Stimulated activated CD8-positive, alpha-beta memory T cell treated with anti-CD3 and anti-CD28 coated beads, Interleukin-7, amount 100 ng/mL, for 1 hour (primary cell): ENCODE measurements at places on chromosomes 1 and 21.

DNA sequence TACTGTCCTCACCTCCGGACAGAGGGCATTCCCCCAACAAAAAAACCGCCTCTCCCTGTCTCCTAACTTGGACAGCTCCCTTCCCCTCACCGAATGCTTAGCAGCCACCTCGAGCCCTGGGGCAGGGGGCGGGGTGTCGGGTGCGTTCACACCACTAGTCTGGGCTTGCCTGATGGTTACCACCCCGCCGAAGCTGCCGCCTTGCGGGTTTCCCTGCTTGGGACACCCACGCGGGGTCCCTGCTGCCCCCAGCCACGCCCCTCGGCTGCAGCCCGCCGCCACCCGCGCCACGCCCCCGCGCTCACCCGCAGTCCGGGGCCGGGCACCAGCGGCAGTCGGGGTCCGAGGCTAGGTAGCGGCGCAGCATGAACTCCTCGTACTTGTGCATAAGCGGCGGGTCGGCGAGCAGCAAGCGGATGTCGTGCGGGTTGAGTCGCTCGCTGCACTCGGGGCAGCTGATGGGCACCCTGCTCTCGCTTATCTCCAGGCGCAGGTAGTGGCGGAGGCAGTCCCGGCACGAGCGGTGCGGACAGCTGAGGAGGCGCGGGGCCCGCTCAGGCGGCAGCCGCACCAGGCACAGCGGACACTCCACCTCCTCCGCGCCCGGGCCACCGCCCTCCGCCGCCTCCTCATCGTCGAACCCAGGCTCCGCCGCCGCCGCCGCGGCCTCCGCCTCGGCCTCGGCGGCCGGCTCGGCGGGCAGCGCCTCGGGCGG is 706 bp downstream of the RNF19B start:
- DNase-seq, result peak; percentile 24

DNA sequence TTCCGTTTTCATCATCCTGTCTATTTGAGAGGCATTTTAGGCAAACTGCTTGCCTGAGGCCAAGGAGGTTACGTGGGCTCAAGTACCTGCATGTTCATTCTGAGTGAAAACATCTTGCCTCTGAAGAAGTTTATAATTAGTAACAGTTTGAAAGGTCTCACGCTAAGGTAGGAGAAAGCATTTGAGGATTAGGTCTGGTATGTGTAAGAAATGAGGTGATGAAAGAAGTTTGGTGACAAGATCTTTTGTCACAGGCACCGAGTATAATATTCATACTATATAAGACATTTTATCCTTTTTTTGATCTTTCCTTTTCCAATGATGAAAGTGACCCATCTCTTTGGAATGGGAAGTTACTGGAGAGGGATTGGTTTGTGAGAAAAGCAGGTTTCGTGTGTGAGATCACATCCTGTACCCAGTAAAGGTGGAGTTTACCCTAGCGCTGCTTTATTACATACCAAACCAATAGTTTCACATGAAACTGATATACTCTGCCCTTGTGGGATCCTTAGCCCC is 98.7 kb upstream of the PDC start:
- DNase-seq, result no peak

- no peak for DNase-seq
Observed at GRCh38 chr1:156667610-156667967, 9.6 kb downstream of the NES start.

GRCh38 chr1:163076981-163077761 is 8.0 kb downstream of the RGS4 start:
- DNase-seq, result no peak

DNA sequence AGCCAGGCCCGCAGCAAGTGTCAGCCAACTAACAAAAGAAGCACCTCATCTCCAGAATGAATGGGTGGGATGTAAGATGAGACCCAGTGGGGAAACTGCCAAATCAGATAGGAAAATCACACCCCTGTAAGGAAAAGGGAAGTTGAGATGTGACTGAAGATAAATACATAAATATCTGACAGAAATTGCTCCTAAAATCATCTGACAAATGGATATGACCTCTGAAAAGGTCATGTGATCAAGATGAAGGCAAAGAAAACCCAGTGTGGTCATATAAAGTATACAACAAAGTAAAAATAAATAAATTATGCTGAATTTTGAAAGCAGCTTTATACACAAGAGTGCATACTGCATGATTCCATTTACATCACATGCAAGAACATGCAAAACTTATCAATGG is 12.7 kb downstream of the SIPA1L2 start:
- DNase-seq, result no peak

DNA sequence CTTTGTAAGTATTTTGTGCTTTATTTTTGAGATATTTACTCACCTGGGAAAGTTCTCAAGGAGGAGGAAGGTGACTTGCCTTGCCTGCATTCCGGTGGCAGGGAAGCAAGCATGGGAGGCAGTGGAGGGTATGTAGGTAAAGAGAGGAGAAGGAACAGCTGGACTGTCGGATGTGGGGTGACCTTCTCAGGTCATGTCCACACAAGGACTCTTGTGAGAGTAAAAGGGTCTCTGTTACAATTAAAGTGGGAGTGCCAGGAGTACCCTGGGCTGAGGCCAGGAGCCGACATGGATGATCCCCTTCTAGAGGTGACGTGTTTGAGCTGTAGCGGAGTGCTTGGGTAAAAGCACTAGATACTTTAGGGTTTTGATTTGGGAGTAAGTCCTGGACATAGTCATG is 25.0 kb downstream of the UBE4B start:
- DNase-seq, result no peak

- DNase-seq, result no peak
Observed at GRCh38 chr21:42431196-42431595, 27.5 kb downstream of the UBASH3A start.

DNA sequence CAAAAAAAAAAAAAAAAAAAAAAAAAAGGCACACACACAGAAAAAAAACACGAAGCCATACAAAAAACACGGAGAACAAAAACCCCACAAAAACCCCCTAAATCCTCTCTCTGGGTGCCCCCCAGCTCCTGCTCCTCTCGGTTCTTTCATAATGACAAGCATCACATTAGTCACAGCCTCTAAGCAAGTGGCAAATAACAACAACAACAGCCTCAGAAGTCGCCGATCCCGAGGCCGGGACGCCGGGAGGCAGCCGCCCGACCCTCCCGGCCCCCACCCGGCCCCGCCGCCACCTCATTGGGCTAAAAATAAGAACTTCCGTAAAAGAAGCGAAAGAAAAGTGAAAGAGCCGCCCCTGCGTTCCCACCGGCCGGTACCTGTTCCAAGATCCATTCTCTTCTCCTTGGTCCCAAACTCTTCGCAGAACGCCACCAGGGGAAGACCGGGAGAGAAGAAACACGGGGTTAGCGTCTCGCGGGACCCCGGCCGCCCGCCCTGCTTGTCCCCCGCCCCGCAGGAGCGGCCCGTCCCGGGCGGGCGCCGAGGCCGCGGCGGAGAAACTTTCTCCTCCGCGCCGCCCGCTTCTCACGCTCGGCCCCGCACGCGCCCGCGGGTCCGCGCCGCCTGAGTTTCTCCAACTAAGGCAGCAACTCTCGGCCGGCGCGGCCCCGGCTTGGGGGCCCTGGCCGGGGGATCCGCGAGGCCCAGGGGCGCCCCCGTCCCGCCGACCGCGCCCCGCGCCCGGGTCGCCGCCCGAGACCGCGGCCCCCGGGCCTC is 102.8 kb downstream of the CASZ1 start:
- DNase-seq, result peak; percentile 16

DNA sequence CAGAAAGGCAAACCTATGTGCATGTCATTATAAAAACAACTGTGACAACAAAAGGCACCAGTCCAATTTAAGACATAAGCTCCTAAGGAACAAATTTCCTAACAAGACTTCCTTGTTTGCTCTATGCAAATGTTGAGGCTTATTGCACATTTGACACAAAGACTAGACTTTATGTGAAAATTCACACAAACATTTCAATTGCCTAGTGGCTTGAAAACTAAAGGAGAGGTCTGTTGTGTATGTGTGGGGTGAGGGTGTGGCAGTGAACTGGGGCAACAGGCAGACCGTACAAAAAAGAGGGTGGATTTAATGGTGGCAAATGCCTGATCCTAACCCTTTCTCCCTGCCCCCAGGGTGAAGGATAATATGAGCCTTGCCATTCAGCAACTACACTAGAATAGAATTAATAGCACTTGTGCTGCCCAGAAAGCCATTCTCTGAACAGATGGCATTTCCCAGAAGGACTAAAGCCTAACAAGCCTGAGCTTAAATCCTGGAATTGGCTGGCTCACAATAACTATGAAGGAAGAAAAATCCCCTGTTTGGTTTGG is 73.9 kb downstream of the GLUL start:
- DNase-seq, result no peak

DNA sequence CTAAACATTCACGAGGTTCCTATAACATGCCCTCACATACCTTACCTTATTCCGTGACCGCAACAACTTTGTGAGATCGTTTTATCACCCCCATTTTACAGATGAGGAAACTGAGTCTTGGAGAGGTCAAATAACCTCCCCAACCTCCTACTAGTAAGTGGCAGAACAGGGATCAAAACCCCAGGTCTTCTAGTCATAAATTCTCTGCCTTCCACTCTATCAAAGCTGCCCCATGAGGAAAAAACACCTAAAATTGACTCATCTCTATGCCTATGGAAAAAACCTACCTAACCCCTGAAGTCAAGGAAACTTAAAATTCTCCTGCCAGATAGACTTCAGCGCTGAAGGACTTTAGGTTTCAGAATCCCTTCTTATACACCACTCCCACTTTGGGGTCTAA is 69.5 kb upstream of the ERRFI1 start:
- DNase-seq, result no peak

GRCh38 chr21:15051644-15052458 is 12.9 kb downstream of the NRIP1 start:
- DNase-seq, result no peak

DNA sequence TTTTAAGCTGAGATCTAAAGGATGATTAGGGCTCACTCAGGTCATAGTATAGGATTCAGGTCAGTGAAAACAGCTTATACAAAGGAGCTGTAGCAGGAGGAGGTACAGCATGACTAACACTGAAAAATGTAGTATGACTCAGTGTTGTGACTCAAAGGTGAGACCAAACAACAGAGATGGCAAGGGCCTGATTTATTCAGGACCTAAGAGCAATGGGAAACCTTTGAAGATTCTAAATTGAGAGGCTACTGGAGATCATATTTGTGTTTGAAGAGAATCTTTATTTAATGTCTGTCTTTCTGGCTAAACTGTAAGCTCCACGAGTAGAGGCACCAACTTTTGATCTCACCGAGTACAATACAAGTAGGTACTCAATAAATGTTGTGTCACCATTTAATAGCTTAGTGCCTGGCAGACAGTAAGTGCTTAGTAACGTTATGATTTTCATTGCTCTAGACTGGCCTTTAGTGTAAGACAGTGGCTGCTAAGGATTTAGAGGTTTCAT is 43.5 kb downstream of the PRKAA2 start:
- DNase-seq, result no peak

GRCh38 chr1:99236756-99237155 is 27.5 kb upstream of the PLPPR4 start:
- no peak for DNase-seq

DNA sequence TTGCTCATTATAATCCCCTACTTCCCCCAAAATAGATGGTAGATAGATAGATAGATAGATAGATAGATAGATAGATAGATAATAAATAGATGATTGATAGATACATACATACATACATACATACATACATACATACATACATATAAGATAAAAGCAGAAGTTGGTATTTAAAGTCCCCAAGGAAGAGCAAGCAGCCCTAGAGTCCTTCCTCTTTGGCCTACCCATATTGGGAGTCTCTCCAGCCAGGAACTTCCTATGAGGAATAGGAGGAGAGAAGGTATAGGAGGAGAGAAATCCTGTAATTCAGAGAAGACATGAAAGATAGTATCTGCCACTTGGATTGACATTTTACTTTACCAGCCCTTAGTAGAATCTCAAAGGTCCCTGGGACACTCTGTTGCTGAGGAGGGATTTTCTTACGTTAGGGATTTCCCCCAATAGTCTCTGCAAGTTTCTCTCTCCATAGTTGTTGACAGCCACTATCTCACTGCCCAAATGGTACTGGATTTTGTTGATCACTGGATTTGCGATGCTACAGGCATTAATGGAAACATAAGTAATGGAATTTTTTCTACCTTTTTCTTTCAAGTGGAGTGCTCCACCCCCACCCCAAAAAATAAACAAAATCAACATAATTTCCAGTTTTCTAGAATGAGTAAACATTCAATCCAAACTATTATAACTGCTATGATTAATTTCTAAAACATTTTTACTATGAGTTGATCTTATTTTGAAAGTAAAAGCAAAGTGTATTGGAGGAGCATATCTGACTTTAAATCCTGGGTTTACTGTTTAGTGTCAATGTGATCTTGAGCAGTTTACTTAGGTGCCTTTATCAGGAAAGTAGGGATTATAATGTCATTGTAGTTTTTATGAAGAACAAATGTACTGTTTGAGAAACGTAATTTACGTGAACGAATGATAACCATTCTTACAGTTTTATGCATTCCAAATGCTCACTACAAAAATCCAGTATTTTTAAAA is 93.2 kb upstream of the TNFSF4 start:
- DNase-seq, result no peak

GRCh38 chr1:235107368-235108184 is 21.1 kb downstream of the TOMM20 start:
- no peak for DNase-seq

DNA sequence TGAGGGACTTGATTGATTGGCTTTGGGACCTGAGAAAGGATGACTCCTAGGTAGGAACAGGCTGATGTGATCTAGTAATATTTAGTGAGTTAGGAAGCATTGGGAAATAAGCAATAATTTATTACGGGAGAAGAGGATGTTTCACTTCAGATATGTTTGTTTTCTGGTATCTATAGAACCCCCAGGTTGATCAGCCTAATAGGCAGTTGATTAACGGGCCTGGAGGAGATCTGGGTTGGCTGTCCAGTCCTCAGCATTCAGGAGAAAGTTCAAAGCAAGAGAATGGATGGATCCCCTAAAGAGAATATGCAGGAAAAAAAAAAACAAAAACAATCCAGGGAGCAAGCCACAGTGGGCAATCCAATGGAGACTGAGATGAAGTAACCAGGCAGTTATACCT is 48.2 kb upstream of the AKT3 start:
- no peak for DNase-seq

DNA sequence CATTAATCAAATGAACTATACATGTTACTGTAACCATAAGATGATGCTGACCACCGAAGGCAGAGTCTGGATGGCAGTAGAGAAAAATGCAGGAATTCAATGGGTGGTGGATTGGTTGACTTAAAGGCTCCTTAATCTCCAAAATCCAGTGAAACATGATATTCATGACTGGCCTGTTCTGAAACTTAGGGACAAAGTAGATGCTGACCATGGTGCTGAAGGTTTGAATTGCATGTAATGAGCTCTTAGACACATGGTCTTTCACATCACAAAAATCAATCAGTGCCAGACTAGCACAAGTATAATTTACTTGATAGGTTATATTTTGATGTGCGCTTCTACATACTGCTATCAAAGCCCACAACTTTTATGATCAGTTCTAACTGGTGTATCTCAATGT is 30.9 kb upstream of the NTMT2 start:
- no peak for DNase-seq

DNA sequence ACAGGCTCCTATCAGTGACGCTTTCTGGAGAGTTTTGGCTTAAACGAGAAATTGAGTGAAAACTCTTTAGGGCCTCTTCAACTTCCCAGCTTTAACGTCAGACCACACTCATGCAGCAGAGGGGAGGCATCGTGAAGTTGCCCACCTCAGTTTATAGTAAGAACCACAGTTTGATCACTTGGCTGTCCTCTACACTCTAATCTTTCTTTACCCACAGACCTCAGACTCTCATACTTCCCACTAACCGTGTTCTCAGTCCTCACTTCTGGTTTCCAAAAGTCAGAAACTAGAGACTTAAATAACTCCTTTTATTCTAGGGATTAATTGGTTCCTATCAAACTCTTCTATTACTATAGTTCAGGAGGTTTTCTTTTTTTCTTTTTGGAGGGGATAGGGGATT is 302.2 kb downstream of the NTNG1 start:
- DNase-seq, result no peak
